Adrenal gland (tissue), 19 donors: ENCODE measurements at places on chromosomes 16 and 17. TPM values are rescaled to one million over a fixed set of nuclear protein-coding genes. Genes with fewer than 3 reads are reported as not detected.

- no peaks in the 10 kb centered on the region for H3K27me3 ChIP-seq
- no peak for DNase-seq
- no peaks in the 10 kb centered on the region for H3K36me3 ChIP-seq
- no peaks in the 10 kb centered on the region for H3K4me1 ChIP-seq
- no peak overlapping the region for H3K27ac ChIP-seq
These were observed 211.9 kb upstream of the HS3ST3A1 start for GRCh38 chr17:13813347-13814240.

- no peak for DNase-seq
- H3K4me1 ChIP-seq, result peaks cover 7% of the 10 kb centered on the region
- no peaks in the 10 kb centered on the region for H3K36me3 ChIP-seq
- H3K4me3 ChIP-seq, result no peak overlapping the region
- no peaks in the 10 kb centered on the region for H3K27me3 ChIP-seq
These were observed 64.3 kb downstream of the PIGL start for GRCh38 chr17:16281351-16281750.

The C16orf46 gene
- total RNA-seq, result 0.24 TPM

- no peak within 1 kb of the TSS for H3K4me3 ChIP-seq
- no peaks in the 10 kb centered on the region for H3K27me3 ChIP-seq
- no peaks in the 10 kb centered on the region for H3K4me1 ChIP-seq
These were observed at the start of gene CIBAR2 for GRCh38 chr16:85112364-85112763. Gene CIBAR2, minus strand, starts transcription at chr16:85112472. Its CDS starts 120 bp downstream, at chr16:85112352.

GRCh38 chr17:33981711-33982601, 273.1 kb upstream of the CCL2 start:
- no peaks in the 10 kb centered on the region for H3K4me1 ChIP-seq
- H3K36me3 ChIP-seq, result no peaks in the 10 kb centered on the region
- H3K27me3 ChIP-seq, result no peaks in the 10 kb centered on the region
- DNase-seq, result no peak

DNA sequence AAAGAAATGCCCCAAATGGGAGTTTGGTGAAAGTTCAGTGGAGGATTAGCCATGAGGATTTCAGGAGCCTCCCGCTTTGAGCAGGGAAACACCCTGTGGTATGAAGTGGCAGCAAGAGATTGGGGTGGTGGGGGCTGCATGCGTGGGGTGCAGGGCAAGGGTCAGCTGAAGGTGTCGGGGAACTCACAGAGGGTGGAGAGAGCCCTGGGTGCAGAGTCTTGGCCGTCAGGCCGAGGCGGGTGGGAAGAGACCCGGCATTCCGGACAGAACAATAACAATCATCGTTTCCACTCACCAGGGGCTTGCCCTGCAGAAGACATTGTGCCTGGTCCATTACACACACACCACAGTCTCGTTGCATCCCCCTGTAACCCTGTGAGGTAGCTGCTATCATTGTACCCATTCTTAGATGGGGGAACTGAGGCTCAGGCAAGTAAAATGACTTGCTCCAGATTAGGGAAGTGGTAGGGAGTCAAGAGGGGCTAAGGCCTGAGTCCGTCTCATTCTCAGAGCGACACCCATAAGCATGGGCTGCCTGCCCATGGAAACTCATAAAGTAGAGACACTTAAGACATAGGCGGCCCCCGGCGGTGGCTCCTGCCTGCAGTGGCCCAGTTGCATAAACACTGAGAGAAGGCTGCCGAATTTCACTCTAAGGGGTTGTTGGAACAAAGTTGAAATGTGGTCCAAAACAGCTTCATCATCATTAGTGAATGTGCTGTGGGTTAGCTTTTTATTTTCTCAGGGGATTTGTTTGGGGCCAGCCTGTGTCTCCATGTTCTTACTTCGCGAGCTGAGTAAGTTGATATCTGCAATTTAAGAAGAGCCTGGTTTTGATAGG, 93.3 kb downstream of the CMIP start:
- peaks cover 23% of the 10 kb centered on the region for H3K4me1 ChIP-seq
- no peak for DNase-seq
- H3K27me3 ChIP-seq, result no peaks in the 10 kb centered on the region
- no peak overlapping the region for H3K27ac ChIP-seq

GRCh38 chr17:72884066-72884465, 208.4 kb downstream of the SLC39A11 start:
- no peak for DNase-seq
- no peaks in the 10 kb centered on the region for H3K27me3 ChIP-seq
- no peaks in the 10 kb centered on the region for H3K4me1 ChIP-seq
- H3K4me3 ChIP-seq, result no peak overlapping the region
- H3K27ac ChIP-seq, result no peak overlapping the region
